ENCODE measurements at places on chromosomes 4 and X.

DNA sequence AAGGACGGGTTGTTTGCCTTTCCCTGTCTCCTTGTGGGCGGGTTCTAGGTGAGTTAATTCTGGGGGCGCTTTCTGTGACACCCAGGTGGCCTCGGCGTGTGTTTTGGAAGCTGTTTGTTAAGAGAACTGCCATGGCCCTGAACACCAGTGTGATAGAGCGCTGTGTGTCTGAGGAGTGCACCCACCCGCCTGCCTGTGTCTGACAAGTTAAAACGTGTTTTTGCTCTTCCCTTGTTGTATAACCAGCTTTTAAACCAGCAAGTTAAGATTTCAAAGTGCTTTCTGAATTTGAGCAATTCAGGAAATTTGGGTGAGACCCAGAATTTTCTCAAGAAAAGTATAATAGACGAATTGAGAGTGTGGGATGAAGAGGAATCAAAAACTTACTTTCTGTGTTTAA is 55.2 kb upstream of the HGFAC start:
- no peak for DNase-seq

DNA sequence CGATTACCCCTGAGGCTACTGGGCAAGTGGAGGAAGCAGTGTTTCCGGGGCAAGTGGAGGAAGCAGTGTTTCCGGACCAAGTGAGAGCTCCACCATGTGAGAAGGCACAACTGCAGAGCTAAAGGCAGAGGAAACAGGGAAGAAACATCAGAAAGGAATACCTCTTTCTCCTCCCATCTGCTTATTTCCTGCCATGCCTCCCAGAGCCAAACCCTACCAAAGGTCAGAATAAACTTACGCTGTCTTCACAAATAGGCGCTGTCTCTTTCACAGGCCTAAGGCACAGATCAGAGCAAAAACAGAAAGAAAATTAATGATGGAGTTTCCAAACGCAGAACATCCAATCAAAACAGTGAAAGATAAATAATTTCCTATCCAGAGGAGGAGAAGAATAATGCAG is 153.0 kb downstream of the ATOH1 start:
- no peak for DNase-seq

GRCh38 chrX:24148121-24148520 is 1.4 kb upstream of the ZFX start:
- no peak for DNase-seq

GRCh38 chr4:109209647-109210046 is 92.8 kb downstream of the COL25A1 start:
- DNase-seq = no peak

DNA sequence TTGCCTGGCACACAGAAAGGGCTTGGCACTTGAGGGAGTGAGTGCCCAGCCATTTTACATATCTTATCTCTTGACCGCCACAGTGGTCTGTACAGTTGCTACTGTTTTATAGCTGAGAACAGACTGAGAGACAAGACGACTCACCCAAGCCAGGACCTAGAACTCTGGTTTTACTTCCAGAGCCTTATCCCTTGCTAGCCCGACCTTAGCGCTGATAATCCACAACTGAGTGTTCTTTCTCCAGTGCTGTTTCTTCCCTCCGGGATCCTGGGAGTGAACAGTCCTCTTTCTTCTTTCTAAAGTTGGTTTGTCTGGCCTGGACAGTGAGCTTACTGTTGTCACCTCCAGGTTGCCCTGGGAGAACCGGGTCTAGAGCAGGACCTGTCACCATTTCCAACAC is 52.5 kb upstream of the TADA2B start:
- no peak for DNase-seq

- no peak for DNase-seq
Observed at GRCh38 chr4:78459327-78459726, 92.2 kb upstream of the ANXA3 start.

GRCh38 chrX:30308263-30309138 is 689 bp downstream of the NR0B1 start:
- DNase-seq = no peak

GRCh38 chr4:158578476-158578875 is 56.8 kb downstream of the RXFP1 start:
- DNase-seq = no peak

DNA sequence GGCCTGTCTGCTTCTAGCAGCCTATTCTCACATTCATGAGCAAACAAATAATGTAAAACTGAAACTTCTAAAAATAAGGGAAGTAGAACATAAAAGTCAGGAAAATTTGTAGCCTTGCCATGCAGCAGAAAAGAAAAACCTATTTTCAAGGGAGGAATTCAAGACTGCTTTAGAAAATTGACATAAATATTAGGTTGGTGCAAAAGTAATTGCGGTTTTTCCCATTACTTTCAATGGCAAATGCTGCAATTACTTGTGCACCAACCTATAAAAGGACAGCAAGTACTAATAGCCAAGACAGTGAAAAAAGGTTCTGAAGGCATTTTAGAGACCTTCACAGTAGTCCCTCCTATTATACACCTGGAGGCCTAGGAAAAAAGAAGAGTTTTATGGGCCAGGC is 457.8 kb downstream of the KLHL4 start:
- DNase-seq = no peak

DNA sequence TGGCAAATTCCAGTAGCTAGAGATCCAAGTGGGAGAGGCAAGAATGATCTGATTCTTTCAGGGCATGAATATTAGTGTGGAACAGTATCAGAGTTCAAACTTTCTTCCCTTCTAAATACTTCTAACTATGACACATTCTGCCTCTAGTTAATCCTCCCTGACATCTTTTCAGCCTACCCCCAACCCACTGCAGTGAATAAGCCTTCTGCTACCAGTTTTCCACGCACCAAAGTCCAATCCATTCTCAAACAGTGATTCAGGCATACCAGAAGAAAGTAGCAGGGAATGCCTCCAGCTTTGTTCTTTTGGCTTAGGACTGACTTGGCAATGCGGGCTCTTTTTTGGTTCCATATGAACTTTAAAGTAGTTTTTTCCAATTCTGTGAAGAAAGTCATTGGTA is 155.4 kb upstream of the FTHL17 start:
- DNase-seq = no peak

GRCh38 chrX:106284431-106285025 is 116.4 kb downstream of the PWWP3B start:
- DNase-seq = no peak

- no peak for DNase-seq
Observed at GRCh38 chr4:186586205-186586604, 30.8 kb upstream of the MTNR1A start.

DNA sequence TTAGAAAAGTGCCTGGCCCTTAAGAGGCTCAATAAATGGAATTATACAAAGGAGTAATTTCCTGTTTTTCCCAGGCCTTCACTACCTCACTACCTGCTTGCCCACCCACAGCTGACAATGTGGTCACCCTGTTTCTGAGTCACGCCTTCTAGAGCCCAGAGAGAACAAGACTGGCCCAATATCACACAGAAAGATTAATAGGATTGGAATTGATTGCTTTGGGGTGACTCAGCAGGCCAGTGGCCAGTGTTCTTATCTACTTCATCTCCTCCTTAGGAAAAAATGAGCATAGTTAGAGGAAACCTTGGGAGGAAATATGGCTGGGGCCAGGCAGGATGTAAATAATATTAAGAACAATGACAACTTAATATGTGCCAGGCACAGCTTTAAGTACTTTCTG is 4.5 kb upstream of the FGF16 start:
- DNase-seq = no peak

GRCh38 chr4:81410680-81411079 is 61.0 kb downstream of the RASGEF1B start:
- no peak for DNase-seq

DNA sequence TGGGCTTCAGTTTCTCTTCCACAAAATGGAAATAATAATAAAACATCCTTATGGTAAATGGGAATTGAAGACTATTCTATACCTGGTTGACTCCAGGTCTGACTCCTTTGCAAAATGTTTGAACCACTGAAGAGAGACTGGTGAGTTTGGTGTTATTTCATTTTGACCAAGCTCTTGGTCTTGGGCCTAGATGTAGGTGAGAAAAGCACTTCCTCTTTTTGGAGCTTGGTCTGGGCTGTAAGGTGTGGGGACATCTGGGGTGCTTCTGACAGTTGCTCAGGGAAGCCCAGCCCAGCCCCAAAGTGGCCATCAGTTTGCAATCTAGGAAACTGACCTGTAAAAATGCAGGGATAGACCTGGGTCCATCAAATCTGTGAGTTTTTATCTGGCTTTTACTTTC is 26.8 kb upstream of the SOD3 start:
- DNase-seq = no peak

DNA sequence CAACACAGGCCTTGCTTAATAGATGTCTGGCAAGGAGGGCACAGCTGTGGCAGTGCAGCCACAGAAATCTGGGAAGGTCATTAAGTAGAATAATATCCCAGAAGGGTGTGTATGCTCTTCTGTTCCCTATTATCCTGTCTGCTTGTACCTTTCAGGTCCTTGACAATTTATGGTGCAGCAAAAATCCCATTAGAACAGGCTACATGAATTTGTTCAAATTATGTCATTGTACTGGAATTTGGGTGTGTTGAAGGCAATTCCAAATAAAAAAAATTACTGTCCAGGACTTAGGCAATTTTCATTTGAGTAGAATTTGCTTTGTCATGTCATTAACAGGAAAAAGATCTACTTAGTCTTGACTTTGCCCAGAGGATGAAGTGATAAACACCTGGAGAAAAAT is 192.1 kb downstream of the IDS start:
- no peak for DNase-seq

GRCh38 chr4:124449881-124450280 is 262.7 kb downstream of the ANKRD50 start:
- no peak for DNase-seq

DNA sequence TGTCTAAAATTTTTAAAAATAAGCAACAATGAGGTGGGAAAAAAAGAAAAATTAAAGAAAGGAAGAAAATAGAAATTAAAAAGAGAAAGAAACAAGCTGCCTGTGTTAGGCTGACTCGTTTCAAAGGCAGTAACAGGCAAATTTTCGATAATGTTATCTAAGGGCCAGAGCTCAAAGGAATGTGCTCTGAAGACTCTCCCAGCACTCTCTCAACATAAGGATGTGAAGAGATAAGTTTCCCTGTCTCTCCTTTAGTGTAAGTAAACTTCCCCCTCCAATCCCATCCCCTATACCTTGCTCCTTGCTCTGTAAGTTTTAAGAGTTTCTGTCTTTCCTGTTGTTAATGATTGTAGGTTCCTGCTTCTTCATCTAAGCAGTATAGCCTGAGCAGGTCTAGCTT is 172.8 kb downstream of the TEX13C start:
- DNase-seq = no peak

- no peak for DNase-seq
Observed at GRCh38 chr4:83209419-83209818, 75.2 kb downstream of the COQ2 start.

GRCh38 chr4:65021149-65021548 is 611.9 kb upstream of the TECRL start:
- no peak for DNase-seq

DNA sequence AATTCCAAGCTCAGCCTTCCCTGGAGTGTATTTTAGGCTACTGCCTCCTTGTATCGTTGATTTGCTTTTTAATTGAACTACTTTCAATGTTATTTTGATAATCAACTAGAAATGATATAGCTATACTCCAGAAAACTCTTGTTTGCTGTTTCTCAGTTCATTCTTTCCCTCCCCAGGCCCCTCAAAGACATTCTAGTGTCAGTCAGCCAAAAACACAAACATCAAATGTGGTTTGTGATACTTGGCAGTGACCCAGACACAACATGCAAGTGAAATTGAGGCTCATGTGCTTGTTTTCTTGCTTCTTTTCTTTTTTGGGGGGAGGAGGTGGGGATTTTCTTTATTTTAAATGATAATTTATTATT is 7.6 kb downstream of the FAT4 start:
- no peak for DNase-seq

DNA sequence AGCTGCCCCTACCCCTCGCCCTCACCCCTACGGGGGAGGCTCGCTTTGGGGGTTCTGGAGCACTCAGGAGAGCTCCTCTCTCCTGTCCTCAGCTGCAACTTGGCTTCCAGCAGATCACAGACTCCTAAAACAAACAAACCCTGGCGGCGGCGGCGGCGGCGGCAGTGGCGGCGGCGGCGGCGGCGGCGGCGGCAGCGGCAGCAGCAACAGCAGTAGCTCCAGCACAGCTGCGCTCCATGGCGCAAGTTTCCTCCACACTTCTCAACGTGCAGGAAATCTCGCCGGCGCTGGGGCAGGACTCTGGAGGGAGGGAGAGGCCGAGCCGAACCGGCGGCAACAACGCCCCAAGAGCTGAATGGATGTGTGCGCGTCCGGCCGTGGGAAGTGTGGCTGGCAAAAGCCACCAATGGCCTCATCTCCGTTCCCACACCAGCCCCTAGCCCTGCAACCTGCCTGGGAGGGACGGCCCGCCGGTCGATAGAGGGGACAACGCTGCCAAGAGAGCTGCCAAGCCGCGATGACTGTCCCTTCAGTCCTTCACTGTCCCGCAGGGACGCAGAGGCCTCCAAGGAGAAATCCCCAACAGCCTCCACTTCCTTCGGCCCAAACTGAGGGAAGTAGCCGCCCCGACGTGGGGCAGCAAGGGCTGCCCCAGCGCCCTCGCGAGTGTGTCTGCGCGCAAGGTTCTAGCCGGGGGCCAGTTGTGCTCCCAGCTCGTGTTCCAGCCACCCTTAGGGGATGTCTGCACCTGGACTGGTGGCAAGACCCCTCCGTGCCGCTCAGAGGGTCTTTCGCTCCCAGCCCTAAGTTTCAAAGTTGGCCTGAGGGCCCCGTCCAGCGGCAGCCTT is 775 bp downstream of the SHROOM4 start:
- DNase-seq = no peak

DNA sequence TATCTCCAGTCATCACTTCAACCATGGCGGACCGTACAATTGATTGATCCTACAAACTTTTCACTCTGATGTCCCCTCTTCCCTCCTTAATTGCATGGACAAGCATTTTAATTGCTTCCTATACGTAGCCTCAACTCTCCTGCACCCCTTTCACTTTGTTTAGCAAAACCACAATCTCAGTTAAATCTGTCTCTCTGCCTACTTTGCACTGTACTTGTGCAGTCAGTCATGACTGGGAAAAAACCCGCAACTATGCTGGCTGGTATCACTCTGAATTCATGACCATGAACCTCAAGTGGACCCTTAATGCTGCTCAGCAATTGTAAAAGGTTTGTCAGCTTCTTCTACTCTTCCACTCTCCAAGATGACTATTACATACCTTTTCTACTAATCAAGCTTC is 51.7 kb upstream of the AFF2 start:
- no peak for DNase-seq

- DNase-seq = no peak
Observed at GRCh38 chr4:137950286-137950685, 291.9 kb downstream of the SLC7A11 start.

Measured in activated T-cell treated with anti-CD3 and anti-CD28 coated beads for 24 hours (primary cell).